ENCODE measurements at places on chromosomes 16 and 17.

GRCh38 chr17:66381701-66382362, 79.4 kb downstream of the PRKCA start:
- no peak for DNase-seq

GRCh38 chr16:17244872-17245551, 225.7 kb downstream of the XYLT1 start:
- DNase-seq, result no peak

DNA sequence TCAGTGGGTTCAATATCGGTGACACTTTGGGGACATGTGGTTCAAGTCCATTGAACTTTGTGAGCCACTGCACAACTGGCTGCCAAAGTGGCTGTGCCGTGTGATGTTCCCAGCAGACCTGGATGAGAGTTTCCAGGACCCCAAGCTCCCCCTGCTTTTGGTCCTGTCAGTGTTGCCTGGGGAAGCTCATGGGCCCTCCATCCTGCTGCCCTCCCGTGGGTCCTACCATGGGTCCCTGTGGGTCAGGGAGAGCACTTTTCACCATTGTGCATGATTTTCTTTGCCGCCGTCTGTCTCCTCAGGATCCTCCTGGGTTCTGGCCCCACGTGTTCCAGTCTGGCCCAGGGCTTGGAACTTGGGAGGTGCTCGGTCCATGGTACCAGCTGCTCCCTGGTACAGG, 38.1 kb downstream of the LGALS9 start:
- DNase-seq, result no peak

DNA sequence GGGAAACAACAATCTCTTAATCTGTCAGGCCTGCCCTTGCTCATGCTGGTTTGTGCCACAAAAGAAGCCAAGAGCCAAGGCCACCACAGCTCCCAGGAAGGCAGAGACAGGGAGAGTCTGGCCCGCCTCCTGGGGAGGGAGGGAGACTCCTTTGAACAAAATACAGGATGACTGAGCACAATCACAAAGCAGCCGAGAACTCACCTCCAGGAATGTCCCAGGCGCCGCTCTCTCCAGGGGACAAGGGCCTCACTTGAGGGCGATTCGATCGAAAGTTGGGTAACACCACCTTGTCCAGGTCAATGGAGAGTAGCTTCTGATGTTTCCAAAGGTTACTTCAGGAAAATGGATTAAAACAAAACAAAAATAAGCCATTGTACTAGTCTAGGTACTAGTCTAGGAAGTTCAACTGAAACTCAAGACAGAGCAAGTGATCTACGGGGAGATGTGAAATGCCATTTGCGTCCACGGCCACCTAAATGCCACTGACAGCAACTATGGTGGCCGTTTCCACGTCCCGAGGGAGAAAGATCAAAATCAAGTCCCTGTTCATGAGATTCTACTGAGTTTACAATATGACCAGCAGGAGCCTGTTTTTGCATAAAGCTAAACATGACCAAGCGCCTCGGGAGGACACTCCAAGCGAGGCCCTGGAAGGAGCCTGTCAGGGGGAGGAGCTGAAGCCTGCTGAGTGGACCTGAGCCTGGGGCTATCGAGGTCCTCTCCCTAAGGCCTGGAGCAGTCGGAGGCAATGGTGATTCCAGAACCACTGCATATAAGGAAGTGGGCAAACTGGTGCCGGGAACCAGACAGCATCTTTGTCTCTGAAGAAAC, 13.4 kb upstream of the SLC38A8 start:
- no peak for DNase-seq

DNA sequence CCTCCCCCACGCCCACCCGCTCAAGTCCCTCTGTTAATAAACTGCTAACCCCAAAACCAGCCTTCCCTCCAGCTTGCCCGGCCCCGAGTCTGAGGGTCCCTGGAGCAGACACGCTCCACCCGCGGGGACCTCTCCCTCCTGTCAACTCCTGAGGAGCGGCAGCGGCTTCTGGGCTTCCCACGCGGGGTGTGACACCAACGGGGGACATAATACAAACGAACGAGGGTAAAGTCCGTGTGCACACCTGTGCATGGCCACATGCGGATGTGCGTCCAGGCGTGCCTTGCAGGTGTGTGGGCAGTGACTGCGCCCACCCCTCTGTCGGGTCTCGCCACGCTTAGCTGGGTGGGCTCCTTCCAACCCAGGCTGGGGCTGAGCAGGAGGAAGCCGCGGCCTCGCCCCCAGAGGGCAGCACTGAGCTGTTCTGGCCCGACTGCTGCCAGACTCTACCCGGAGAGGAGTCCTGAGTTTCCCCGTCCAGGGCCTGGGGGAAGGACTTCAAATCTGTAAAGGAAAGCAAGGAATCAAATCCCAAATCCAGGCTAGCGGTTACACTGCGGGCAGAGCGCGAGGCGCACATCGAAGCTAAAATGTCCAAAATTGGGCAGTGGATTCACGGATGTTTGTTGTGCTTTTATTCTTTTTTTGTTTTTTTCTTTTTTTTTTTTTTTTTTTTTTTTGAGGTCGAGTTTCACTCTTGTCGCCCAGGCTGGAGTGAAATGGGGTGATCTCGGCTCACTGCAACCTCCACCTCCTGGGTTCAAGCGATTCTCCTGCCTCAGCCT, 24.2 kb upstream of the KRT17 start:
- peak; percentile 96 for DNase-seq

DNA sequence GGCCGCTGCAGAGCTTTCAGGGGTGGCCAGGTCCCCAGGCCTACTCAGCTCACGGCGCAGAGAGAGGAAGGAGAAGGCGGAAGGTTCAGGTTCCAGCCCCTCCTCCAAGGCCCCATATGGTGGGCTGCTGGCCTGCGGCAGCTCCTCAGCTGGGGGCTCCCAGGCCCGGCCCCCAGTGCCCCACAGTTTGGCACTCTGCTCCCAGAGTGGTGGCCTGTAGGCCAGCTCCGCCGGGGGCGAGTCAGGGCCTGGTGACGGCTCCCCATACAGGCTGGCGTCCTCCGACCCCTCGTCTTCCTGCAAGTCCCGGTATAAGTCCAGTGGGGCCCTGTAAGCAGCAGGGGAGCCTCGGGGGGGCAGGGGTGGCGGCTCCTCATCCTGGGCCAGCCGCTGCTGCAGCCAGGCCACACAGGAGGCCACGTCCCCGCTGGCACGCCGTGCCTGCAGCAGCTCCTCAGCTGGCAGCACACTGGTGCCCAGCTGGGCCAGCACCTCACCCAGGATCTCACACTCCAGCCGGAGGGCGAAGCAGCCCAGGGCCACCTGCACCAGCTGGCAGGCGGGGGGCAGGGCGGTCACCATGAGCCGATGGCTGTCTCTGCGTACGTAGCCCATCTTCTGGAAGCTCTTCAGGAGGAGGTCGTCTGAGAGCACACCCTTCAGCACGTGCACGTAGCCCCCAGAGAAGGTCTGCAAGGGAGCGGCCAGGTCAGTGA, 3.7 kb downstream of the SPATA2L start:
- DNase-seq, result no peak

DNA sequence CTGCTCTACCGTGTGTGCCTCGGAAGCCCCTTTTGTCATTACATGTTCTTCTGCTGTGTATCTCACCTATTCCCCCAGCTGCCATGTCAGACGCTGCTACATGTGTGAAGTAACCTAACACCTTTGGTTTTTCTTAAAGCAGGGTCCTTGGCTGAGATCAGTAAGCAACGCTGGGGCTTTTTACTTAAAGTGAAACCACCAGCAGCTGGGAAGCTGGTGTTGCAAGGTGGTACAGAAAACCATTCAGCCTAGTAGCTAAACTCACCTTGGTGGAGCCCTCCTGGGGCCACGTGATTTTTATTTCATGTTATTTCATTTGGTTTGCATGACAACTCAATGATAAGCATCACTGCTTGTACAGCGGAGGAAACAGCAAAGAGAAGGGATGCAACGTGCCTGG, 62.6 kb downstream of the PLCG2 start:
- no peak for DNase-seq

DNA sequence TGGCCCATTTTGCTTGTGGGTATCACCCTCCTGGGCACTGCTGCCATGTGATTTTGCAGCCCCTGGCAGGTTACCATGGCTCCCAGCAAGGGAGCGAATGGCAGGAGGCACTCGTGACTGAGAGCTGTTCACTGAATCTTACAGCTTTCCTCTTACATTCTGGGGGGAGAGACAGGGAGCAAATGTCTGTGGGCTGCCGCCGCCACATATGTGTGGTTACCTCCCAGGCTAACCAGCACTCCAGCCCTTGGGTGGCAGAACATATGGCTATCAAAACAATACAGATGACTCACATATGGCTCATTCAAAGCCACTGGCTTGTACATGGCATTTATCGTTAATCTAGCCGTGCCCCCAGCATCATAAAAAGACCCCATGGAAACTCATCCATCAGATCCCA, 19.8 kb downstream of the GTF3C1 start:
- no peak for DNase-seq

DNA sequence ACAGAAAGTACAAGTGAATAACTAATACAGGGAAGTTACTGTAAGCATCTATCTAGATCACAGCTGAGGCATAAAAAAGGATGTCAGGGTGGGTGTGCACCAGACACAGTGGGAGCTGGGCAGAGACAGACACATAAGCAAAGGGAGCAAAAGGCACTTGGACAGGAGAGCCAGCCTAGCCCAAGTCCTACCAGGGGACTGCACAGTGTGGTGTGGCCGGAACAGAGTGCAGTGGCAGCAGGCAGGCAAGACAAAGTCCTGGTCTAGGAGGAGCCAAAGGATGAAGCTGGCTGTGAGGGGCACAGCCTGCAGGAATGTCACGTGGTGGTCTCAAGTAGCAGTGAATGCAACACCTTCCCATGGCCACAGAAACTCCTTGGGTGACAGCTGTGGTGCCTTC, 21.9 kb downstream of the RAD51D start:
- DNase-seq, result no peak

DNA sequence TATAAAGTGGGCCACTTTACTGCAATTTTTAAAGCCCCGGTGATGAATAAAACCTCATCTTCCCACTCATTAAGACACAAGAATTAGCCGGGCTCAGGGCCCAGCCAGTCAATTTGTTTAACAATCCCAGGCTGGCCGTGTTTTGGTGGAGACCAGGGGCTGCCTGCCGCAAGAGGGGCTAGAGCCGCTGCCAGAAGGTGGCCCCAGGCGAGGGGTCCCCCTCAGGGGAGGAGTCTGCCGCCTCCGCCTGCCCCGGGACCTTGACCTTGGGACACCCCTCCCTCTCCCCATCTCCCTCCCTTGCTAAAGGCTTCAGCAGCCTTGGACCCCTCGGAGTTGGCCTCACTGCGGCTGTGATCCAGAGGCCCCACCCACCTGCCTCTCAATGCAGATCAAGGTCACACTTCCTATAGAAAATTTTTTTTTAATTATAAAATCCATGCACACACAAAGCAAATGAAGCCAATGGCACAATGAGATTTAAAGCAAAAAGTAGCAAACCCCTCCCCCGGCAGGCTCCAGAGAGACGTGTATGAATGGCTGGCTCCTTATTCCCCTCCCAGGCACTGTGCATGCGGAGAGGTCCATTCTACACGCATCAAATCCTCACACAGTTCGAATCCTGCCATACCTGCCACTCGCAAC, 23.0 kb upstream of the SLC38A10 start:
- DNase-seq, result no peak

- no peak for DNase-seq
These were observed 19.6 kb upstream of the KANSL1 start for GRCh38 chr17:46212634-46213435.

GRCh38 chr17:20997711-20998570, 44.9 kb downstream of the USP22 start:
- DNase-seq, result no peak

- DNase-seq, result no peak
These were observed 5.9 kb upstream of the DOC2A start for GRCh38 chr16:30016555-30017276.
